ENCODE measurements at places on chromosomes 7 and 10.

DNA sequence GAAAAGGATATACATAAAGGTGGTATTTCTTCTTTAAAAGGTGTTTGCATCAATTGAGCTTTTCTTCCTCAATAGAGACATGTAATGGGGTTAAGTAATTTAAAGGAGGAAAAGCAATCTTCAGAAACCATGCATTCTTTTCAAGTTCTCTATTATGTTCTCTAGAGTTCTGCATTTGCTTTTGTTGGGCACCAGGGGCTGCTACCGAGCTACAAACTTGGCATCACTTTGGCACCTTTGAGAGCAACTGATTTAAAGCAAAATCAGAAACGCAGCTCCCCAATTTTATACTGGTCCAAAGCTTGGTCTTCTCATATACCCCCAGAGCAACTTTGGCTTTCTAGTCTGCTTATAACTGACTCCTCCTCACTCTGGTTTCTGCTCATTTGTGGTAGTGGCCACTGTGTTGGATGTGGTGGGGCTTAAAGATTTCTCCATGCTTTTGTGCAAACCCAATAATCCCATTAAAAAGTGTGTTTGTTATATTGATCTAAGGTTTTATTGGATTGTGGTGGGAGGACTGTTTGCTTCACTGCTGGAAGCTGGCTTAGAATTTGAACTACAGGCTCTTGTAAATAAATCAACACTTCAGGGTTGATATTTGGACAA lies 712.1 kb downstream of the PHTF2 start:
- DNase-seq, result no peak

GRCh38 chr10:11144626-11145494 lies 127.2 kb downstream of the CELF2 start:
- DNase-seq, result no peak

- no peak for DNase-seq
Measured at GRCh38 chr10:107232013-107232412, 67.5 kb upstream of the SORCS1 start.

DNA sequence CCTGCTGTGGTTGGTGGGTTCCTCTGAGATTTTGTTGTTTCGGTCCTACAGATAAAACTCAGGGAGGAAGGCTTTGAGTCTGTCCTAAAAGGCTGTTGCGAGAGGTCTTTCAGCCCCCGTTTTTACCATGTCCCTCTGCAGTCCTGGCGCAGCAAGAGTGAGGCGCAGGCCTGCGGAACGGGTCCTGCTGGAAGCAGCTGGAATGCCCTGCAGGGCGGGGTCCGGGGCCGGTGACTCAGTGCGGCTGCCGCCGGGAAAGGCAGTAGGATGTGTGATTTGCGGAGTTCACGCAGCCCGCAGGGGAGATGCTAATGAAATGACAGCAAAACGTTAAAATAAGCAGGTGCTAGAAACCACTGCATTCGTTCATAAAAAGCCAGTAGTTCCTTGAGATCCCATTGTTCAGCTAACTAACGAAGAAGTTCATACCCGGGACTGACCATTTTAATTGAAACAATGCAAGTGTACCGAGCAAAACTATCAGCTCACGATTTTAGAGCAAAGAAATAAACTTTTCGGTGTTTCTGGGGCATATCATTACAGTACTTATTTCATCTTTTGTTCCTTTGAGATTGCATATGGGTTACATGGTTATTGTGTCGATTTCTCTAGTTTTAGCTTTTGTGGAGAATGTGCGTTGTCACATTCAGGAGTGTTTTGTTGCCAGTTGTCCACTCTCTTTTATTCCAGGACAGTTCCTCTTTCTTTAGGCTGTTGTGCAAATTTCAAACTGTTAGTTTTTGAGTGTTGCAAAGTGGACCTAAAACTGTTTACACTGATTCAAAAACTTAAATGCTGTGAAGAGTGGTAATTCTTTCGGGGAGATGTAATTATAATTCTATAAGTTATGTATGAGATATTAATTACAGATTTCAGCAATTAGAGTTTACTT lies 783 bp downstream of the ANLN start:
- DNase-seq, result peak; percentile 86

DNA sequence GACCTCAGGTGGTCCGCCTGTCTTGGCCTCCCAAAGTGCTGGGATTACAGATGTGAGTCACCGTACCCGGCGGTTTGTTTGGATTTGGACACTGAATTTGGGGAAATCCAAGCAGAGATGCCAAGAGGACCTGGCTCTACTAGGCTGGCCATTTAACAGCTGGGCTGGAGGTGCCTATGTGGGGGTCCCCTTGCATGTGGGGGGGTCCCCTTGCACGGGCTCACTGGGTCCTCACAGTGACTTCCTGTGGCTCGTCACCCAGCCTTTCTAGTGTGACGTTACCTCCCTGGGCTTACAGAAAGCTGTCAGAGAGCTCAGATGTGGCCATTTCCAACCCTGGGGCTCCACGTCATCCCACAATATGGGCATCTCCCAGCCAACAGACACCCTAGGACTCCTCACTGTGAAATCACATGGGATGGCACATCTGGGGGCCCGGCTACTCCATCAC lies 49.3 kb upstream of the GNA12 start:
- no peak for DNase-seq

DNA sequence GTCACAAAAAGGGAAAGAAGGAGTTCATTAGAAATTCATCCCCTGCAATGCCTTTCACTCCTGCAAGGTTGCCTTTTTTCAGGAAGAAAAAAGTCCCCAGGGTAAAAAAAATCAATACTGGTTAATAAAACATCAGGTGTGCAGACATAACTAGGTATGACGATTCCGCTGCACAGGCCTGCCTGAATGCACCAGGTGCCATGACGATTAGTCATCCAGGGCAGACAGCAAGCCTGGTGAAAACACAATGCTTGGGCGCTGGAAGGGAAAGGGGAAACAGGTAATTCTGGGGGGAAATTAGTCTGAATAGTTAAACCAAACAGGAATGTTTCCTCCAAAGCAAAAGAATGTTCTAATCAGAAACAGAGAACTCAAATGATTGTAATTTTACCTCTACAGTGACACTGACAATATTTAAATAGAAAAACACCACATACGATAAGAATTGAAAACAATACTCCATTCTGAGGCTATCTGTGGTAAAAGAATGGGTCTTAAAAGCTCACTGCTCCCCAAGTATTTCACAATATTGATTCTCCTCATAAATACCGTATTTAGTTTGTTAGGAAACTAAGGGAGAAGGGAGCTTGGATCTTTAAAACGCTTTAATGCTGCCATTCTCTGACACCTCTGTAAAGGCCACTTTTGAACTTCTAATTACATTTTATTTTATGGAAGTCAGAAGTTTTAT lies 45.2 kb downstream of the VPS41 start:
- no peak for DNase-seq

- DNase-seq, result no peak
Measured at GRCh38 chr7:57449904-57450303, at the start of gene ZNF716. Gene ZNF716, plus strand, starts transcription at chr7:57450177. Its CDS starts 112 bp downstream, at chr7:57450289.

DNA sequence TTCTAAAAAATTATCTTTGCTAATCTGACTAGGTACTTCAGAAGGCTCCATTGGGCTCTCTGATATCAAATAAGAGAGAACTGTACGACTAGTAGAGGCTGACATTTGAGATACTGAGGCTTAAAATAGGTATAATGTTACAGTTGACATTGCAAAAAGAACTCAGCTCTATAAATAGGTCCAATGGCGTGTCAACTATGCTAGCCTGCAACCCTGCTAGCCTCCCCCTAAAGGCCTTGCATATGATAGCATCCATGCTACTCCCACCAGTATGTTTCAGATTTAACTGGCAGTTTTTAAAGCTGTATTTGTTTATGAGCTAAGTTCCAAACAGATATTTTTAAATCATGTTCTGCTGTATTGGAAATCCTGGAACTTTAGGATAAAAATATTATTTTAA lies at the start of gene PPP1R3A:
TSS of gene PPP1R3A (minus strand) at position 64 of the 400 bp plus-strand sequence. CDS start at position 51, 13 bp downstream.
- DNase-seq, result no peak

DNA sequence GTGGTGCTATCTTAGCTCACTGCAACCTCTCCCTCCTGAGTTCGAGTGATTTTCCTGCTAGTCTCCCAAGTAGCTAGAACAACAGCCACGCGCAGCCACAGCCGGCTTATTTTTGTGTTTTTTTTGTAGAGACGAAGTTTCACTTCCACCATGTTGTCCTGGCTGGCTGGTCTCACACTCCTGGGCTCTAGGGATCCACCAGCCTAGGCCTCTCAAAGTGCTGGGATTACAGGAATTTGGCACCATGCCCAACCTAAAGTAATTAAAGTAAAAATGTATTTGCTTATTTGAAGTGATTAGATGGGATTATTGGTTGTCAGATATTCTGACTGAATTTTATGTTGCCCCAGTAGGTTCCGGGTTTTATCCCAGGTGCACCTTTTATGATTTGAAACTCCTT lies 22.7 kb downstream of the LUC7L2 start:
- DNase-seq, result no peak

GRCh38 chr10:67936416-67936815 lies 52.0 kb downstream of the SIRT1 start:
- no peak for DNase-seq

GRCh38 chr7:135789956-135790355 lies 41.3 kb upstream of the FAM180A start:
- DNase-seq, result no peak

DNA sequence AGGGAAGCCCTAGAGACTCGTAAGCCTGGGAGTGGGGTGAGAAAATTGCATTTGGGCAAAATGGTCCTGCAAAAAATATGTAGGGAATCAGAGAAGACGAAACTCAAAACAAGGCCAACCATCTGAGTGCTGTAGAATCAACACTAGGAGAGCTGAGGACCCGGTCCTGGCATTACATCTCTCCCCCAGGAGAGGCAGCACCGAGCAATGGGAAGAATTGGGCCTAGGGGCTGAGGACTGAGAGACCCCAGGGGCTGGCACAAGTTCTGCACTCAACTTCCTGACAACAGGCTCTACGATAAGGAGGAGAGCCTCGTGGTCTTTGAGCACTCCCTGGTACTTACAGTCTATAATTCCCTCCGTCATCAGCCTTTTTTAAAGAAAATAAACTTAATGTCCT lies 47.6 kb downstream of the BPGM start:
- DNase-seq, result no peak

GRCh38 chr7:137151041-137151689 lies 192.4 kb downstream of the PTN start:
- no peak for DNase-seq

DNA sequence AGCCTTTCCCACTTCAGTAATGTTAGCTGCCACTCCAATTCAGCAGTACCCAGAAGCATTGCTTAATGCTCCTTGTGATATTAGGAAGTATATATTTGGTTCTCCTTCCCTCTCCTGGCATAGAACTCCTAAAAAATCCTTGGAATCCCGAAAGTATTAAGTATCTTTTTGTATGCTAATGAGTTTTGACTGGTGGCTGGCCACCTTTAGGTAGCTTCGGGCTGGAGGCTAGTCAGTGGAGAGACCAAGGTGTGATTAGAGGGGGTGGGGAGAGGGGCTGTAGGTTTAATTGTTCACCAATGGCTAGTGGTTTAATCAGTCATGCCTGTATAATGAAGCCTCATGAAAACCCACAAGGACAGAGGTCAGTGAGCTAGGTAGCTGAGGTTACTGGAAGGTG lies 12.2 kb downstream of the COMTD1 start:
- DNase-seq, result no peak

DNA sequence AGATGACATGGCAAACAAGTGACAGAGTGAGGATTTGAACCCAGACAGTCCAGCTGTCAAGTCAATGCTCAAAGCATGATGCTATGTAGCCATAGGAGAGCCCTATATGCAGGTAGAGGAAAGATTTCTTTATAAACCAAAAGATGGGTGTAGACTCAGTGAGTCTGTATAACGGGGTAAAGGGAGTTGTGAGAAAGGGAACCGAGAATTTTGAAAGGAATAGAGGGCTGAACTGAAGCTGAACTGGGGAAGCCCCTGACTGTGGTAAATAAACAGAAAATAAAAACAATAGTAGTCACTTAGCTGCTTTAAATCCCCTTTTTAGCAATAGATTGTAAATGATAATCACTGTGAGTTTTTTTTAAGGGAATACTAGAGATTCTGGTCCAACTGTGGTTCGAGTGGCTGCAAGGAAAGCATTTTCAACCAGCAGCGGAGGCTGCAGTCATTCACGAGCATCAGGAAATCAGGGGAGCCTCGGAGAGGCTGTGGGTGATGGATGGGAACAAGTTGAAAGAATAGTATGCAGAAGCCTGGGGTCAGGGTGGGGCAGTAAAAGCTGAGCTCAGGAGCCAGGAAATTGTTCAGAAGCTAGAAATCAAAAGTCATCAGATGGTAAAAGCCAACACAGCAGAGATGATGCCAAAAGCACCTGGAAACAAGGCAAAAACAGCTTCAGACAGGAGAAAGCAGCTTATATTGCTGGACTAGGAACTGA lies 393.5 kb downstream of the GFRA1 start:
- DNase-seq, result no peak

DNA sequence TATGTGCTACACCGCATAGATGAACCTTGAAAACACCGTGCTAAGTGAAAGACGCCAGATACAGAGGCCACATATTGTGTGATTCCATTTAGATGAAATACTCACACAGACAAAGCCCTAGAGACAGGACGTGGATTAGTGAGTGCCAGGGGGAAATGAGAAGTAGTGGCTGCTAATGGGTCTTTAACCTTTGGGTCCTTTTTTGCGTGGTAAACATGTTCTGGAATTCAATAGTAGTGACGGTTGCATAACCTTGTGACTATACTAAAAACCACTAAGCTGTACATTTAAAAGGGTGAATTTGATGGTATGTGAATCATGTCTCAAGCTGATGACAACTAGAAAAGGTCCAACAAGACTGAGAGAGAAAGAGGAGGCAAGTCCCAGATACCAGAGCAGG lies 15.6 kb downstream of the SMKR1 start:
- DNase-seq, result no peak

- DNase-seq, result no peak
Measured at GRCh38 chr10:58943256-58943890, 233.1 kb upstream of the PHYHIPL start.

DNA sequence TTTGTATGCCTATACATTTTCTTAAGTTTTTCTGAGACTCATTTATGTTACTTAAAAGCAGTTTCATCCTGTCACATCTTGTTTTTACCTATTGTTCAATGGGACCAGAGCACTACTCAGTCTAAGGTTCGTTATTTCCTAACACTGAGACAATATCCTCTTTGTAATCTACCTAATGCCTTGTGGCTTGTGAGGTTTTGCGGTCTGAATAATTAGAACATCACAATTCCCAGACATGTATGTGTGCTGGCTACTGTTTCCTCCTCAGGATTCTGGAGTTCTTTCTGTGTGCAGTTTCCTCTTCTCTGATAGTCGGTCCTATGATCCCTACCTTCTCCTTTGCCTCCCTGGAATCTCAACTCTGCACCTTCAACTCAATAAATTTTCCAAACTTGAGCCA lies 620.2 kb downstream of the ANKRD7 start:
- no peak for DNase-seq

DNA sequence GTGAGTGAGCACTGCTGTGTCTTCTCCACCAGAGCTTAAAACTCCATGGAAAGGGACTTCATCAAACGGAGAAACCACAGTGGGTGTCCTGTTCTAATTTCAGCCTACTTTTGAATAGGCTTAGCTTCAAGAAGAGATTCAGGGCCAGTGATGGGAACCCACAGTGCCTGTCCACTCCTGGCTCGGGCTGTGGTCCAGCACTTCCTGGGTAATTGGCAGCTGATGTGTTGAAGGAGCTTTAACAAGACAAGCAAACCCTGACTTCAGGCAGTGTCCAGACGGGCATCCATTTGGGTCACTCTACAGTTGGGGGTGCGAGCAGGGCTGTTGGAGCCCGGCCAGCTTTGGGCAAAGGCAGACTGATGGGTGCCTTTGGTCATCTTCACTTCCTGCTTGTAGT lies 14.5 kb downstream of the VWC2 start:
- DNase-seq, result no peak

- no peak for DNase-seq
Measured at GRCh38 chr10:33274096-33274785, 60.2 kb downstream of the NRP1 start.
